ENCODE measurements at places on chromosomes 16 and 17.

GRCh38 chr16:21950782-21951521, 2.2 kb upstream of the UQCRC2 start:
- DNase-seq: no peak

DNA sequence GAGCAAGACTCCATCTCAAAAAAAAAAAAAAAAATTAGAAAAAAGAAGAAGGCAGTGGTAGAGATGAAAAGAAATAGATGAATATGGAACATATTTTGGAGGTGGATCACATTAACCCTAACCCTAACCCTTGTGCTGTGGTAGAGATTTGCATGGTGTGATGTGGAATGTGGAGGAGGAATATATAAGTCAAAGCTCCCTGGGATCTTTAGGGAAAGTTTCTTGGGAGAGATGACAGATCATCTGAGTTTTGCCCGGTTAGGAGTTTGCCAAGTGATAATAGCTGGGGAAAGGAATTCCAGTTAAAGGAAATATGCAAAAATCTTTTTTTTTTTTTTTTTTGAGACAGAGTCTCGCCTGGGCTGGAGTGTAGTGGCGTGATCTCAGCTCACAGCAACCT, 13.0 kb upstream of the BLMH start:
- no peak for DNase-seq

DNA sequence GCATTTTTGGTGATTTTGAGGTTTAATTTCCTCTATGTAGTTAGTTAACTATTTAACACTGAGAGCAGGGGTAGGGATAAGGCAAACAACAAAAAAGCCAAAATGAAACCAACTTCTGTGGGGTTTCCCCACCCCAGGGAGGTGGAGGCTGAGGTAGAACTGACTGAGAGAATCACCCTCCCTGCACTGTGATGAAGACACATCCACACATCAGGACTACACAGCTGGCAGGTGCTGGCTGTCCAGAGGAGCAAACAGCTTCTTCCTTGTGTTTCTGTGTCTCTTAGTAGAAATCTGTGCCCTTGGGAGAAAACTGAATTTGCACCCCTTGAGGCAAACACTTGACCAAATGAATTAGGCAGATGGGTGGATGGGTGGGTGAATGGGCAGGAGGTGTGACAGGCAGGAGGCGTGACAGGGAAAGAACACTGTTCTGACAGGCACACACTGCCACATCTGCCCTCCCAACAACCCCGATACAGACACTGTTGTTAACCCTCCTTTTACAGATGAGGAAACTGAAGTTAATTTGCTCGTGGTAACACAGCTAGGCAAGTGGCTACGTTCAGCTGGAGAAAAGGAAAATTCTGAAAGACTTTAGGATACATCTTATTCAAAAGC, 62.9 kb upstream of the AMZ2 start:
- no peak for DNase-seq

DNA sequence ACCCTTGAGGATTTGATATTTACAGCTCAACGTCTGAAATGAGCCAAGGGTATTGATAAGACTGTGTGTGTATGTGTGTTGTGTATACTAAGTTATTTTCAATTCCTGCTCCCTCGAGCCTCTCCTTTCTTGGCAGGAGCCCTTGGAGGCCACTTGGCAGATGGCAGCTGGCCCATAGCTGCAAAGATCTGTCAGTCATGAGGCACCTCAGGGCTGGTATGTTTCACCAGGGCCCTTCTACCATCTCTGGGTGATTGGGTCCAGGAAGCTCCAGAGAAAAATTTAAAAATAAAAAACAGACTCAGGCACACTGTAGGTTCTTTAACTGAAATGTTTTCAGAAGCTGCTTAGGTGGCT, 355.7 kb downstream of the HAPSTR1 start:
- no peak for DNase-seq

DNA sequence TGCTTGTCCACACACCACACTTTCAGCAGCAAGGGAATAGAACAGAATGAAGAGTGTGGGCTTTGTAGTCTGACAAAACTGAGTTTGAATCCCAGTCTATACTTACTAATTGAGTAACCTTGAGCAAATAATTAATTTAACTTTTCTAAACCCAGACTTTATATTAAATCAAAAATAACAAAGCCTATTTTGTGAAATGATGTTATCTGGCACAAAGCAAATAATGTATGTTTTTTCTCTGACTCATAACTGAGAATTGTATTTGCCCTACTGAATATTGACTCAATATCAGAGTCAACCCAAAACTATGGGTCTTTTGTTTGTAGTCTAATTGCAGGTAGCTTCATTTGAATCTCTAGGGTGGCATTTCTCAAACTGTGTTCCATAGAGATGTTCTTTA, 77.9 kb upstream of the TANC2 start:
- no peak for DNase-seq

GRCh38 chr17:57401556-57402488, 145.5 kb downstream of the MSI2 start:
- DNase-seq: no peak
